Activated CD8-positive, alpha-beta memory T cell treated with anti-CD3 and anti-CD28 coated beads, Interleukin-2, amount 10 ng/mL, durations not matched to agents 7 days and 5 days (primary cell): ENCODE measurements at places on chromosomes 13 and 19. TPM values are rescaled to one million over a fixed set of nuclear protein-coding genes. Genes with fewer than 3 reads are reported as not detected.

- DNase-seq = no peak
These were observed 8.2 kb downstream of the CADM4 start for GRCh38 chr19:43631491-43631890.

Gene SPRY2
- 0.41 TPM for total RNA-seq

GRCh38 chr19:47653856-47654255 is 44.9 kb downstream of the BICRA start:
- no peak for DNase-seq

Gene NDFIP2
- 50.8 TPM for total RNA-seq

Gene MADCAM1
- 0.16 TPM for total RNA-seq

- no peak for DNase-seq
These were observed 201.8 kb downstream of the LHFPL6 start for GRCh38 chr13:39401046-39401705.

- no peak for DNase-seq
These were observed 1.9 kb upstream of the CACNG8 start for GRCh38 chr19:53960886-53961285.

Gene JUNB
- 191 TPM for total RNA-seq

DNA sequence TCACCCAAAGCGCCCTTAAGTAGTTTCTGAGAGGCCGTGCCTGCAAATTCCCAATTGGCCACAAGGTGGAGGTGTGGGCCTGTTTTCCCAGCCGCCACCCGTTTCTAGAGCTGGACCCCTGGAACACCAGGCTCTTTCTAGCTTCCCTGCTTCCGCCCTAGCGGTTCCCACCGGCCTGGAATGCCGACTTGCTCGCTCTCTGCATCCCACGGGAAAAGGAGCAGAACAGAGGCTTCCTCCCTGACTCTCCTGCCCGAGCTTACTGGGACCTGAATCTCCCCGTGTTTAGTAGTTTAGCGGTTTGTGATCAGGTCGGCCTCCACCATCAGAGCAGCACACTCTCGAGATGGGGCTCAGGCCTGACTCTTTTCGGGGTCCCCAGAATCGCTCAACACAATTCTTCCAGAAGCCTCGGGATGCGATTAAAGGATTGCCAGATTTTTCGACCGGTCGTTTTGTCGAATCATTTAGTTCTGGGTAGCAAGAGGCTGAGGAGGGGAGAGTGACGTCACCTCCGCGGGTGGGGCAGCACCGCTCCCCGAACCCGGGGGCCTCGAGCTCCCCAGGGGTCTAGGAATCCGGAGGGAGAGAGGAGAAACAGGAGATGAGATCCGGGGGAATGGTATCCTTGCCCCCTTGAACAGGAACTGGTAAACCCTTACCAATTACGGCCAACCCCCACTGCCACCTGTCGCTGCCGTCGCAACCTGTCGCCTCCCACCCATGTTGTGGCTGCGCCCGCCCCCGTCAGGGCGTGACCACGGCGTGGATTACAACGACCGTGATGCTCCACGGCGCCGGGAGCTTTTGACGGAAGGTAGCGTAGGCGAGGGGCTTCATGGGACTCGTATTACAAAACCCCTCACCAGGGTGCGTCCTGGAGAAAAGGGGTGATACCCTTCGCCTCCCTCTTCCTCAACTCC is 8.0 kb downstream of the NAPSA start:
- peak; percentile 93 for DNase-seq

Gene SSBP4
- 197 TPM for total RNA-seq

Gene LSR
- total RNA-seq = 10.0 TPM

DNA sequence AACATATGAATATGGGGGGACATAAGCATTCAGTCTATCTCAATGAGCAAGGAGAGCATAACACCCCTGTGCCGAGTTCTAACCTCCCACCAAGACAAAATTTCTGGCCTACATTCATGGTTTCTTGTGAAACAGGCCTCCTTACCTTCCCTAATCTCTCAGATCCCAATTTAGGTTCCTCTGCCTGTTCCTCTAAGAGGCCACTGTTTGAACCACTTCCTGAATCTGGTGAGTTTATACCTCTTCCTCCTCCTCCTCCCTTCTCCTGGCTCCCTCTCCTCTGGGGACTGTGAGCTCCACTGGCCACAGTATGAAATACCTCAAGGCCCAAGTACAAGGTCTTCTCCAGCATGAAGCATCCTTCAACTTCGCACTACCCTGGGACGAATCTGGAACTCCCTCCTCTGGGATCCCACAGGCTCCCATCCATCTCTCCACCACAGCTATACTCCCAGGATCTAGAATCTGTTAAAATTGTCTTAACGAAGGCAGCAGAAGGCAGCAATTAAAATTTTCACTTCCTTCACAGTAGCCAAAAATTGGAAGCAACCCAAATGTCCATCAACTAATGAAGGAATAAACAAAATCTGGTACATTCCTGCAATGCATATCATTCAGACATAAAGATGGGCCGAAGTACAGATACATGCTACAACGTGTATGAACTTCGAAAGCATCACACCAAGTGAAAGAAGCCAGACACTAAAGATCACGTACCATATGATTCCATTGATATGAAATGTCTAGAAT is 7.8 kb upstream of the SIGLECL1 start:
- no peak for DNase-seq

DNA sequence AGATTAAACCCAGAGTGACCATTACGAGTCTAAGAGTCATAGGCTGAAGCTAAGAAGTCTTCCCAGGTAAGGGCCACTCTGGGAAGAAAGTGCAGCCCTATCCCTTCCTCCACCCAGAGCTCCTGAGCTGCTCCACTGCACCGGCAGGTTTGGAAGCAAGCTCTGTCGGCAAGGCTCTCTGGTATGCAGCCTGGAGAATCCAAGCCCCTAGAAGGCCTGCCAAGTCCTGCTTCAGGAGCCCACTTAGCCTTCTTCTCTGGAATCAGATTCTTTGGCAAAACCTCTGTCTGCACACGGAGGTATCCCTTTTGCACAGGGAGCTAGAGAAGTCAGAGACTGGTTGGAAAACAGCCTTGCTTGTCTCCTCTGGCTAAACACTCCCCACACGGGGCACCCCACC is 58.5 kb downstream of the CEBPG start:
- no peak for DNase-seq

DNA sequence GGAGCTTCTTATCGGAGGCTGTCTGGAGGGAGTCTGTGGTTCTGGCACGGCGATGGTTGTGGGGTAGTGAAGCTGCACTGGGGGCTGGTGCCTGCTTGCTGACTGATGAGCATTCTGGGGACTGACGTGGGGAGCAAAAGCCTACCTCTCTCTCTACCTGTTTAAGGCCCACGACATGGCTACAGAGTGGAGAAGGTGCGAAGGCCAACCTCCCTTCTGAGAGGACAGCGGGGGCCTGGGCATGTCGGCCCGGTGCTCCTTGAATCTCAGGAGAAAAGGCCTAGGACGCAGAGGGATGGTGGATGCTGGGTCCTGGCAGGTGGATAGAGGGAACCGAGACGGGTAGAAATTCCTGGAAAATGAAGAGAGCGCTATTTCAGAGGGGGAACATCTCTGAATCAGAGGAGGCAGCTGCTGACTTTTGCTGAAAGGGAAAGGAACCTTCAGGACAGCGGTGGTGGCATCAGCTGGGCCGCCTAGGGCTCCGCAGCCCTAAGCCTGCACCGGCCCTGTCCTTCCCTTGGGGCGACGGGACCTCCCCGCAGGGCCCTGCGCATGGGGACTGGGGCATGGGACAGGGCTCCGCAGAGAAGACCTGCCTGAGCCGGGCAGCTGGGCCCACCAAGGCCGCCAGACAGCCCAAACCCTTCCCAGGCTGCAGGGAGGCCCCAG is 35.0 kb upstream of the MEDAG start:
- DNase-seq = no peak

GRCh38 chr19:40433391-40434216 is 7.8 kb upstream of the SERTAD1 start:
- DNase-seq = peak; percentile 73

DNA sequence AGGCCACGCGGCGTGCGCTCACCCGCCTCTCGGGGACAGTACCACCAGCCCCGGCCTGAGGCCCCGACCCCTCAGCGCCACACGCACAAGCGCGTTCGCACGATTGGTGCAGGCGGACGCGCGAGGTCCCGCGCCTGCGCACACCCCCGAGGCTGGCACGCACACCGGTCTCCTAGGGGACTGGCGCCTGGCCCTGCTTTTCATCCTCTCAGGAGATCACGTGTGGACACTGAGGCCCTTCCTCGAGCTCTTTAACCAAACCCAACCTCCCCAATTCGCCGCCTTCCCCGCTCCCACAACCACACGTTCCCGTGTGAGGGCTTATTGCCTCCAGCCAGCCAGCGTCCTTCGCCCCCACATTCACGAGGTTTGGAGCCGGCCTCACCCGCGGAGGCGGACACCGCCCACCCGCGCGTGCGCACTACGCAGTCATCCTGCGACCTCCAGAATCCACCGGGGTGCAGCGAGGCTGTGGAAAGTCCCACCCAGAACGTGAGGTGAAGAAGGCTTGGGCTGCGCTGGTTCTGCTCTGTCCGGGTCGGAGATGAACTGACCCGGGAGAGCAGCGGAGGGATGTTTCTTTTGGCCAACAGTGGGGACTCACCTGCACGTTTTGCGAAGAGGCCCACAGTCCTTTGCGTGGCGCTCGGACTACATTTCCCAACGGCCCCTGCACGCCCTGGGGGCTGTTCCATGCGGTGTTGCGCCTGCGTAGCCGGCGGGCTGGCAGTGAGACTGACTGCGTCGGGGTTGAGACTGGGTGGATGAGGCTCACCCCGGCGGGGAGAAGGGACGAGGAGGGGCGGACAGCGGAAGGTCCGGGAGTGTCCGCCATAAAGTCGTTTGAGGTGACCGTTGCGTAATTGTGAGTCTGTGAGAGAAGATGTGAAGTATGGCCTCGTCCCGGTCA is 539 bp upstream of the ZNF667 start:
- peak; percentile 53 for DNase-seq

- peak; percentile 49 for DNase-seq
These were observed 35.8 kb upstream of the MEDAG start for GRCh38 chr13:30870049-30870884.

DNA sequence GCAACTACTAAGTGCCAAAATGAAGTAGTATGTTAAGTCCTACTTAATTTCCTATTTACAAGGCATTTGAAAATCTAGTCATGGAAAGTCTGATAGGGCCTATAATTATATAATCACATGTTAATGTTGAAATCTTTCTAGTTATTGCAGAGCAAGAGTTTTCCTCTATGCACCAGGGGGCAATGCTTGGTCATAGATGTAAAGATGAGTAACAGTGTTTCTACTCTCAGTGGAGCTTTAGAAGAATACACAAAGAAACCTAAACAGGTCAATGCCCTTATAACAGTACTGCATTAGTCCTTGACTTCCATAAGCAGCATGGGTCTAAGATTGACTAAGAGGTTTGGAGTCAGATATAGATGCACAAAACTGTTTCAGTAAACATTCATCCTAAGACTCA is 218.7 kb downstream of the KCTD12 start:
- no peak for DNase-seq

Gene JSRP1
- total RNA-seq = not detected

GRCh38 chr19:1089891-1090290 is 5.3 kb downstream of the POLR2E start:
- DNase-seq = peak; percentile 83

DNA sequence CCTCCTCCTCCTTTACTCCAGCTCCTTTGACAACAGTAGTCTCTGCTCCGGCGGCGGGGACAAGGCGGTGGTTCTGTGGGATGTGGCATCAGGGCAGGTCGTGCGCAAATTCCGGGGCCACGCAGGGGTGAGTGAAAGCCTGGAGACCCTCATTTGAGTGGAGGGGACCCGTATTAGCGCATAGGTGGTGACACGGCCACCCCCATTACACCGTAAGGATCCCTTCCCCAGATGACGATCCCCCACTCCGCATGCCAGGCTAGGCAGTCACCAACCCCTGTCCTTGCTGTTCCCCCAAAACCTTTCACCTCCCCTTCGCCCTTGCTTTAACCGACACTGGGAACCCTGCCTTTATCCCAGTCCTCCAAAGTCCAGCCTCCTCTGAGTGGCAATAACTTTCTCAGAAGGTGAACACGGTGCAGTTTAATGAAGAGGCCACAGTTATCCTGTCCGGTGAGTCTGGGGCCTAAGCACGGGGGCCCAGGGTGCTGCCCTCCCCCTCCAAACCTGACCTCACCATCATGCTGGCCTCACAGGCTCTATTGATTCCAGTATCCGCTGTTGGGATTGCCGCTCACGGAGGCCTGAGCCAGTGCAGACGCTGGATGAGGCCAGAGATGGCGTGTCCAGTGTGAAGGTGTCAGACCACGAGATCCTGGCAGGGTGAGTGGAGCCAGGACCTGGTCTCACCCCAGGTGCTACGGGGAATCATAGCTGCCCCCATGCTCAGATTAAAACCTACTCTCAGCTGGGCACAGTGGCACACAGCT is 3.7 kb downstream of the WDR83 start:
- no peak for DNase-seq

Gene DAZAP1
- 275 TPM for total RNA-seq

Gene CRTC1
- total RNA-seq = 5.9 TPM

- DNase-seq = no peak
These were observed 16.8 kb upstream of the OR1M1 start for GRCh38 chr19:9070066-9070465.

DNA sequence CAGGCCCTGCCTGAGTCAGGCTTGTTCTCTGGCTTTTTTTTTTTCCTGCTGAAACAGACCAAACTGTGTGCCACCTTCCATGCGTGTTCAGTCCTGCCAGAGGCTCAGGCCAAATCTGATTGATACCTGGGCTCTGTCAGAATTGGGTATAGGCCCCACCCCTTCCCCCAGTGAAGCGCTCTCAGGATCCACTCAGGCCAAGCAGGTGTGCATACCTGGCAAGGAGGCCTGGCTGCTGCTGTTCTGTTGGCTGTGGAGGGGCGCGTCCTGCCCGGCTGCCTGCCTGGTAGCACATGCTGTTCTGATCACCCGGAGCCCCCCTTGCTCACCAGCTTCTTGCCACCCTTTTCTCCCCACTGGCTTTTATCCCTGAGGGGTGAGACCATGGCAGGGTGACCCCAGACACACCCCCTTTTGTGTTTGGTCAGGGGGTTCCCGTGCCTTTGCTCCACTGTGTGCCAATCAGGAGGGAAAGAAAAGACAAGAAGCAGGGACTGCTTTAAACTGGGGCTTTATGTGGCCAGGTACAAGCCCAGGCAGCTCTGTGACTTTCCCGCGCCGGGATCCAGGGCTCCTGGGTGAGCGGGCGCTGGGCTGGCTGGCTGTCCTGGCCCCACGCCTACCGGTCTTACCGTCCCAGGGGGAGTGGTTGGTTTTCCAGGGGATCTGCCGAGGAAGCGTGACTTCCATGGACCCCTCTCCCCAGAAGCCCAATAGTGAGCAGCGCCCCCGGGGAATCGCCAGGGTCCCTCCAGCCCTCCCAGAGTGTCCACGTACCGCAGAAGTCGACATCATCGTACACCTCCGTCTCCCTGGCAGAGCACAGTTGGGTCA is 12.7 kb downstream of the PRAM1 start:
- DNase-seq = no peak

Gene DCLK1
- total RNA-seq = not detected

DNA sequence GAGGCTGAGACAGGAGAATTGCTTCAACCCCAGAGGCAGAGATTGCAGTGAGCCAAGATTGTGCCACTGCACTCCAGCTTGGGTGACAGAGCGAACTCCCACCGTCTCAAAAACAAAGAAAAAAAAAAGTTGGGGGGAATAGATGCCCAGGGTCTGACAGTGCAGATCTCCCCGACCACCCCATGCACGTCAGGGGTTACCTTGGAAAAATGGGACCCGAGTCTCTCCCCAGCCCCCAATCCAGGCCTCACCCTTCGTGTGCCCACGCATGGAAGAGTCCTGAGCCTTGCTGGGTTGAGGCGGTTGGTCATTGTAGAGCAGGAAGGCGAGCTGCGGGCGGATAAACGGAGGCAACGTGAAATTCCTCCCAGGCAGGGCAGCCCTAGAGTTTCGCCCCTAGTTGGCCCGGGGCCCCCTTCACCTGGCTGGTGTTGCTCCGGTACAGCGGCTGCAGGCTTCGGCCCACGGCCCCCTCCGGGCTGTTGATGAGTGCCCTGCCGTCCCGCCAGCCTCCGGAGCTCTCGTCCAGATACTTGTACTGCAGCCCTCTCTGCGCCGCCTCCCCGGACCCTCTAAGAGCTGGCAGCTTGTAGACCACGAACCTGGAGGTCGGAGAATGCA is 588 bp downstream of the DNASE2 start:
- no peak for DNase-seq
